ENCODE measurements at places on chromosomes 16 and 17.

- no peak for DNase-seq
Observed at GRCh38 chr16:50961952-50962351, 189.1 kb downstream of the SALL1 start.

DNA sequence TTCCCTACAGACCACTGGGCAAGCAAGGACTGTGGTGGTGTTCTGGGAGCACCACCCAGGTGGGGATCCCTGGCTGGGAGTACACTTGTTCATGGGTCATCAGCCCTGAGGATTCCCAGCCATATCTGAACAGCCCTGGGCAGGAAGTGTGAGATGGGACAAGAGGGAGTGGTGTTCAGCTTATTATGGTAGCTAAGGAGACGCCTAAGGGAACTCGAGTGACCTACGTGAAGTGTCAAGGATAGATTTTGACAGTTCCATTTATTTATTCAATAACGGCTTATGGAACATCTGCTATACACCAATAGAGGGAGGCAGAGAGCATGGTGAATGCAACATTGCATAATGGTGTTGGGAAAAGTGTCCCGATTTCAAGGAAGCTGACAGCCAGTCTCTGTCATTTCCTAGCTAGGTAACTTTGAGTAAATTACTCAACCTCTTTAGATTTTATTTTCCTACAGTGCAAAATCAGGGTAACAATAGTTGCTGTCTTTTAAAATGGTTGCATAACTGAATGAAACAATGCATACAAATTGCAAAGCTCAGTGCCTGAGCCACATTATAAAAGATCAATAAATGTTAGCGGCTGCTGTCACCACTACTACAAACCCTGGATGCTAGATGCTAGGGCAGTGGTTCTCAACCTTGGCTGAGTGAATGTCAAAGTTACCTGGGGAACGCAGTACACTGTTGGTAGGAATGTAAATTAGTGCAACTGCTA is 534.1 kb downstream of the GRIN2A start:
- DNase-seq, result peak; percentile 15

GRCh38 chr16:67302970-67303369 is 23.6 kb downstream of the KCTD19 start:
- no peak for DNase-seq

DNA sequence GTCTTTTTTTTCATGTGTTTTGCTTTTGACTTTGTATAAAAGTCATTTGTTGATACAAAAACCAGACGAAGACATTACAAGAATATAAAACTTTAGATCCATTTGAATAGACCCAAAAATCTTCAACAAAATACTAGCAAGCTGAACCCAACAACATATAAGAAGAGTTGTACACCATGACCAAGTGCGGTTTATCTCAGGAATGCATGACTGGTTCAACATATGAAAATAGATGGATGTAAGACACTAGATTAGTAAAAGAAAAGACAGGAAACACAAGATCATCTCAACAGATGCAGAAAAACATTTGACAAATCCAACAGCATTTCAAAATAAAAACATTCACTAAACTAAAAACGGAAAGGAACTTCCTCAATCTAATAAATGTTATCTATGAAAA is 69.0 kb downstream of the TBC1D16 start:
- DNase-seq, result no peak

GRCh38 chr17:36602030-36602748 is 806 bp downstream of the MRM1 start:
- DNase-seq, result no peak

GRCh38 chr16:86899757-86900156 is 321.4 kb downstream of the FOXL1 start:
- DNase-seq, result no peak

- peak; percentile 52 for DNase-seq
Observed at GRCh38 chr16:46947900-46948547, 25.4 kb downstream of the DNAJA2 start.

GRCh38 chr16:2404099-2404498 is 25.1 kb upstream of the CCNF start:
- no peak for DNase-seq

GRCh38 chr16:15055141-15056053 is 477 bp downstream of the NTAN1 start:
- DNase-seq, result no peak

DNA sequence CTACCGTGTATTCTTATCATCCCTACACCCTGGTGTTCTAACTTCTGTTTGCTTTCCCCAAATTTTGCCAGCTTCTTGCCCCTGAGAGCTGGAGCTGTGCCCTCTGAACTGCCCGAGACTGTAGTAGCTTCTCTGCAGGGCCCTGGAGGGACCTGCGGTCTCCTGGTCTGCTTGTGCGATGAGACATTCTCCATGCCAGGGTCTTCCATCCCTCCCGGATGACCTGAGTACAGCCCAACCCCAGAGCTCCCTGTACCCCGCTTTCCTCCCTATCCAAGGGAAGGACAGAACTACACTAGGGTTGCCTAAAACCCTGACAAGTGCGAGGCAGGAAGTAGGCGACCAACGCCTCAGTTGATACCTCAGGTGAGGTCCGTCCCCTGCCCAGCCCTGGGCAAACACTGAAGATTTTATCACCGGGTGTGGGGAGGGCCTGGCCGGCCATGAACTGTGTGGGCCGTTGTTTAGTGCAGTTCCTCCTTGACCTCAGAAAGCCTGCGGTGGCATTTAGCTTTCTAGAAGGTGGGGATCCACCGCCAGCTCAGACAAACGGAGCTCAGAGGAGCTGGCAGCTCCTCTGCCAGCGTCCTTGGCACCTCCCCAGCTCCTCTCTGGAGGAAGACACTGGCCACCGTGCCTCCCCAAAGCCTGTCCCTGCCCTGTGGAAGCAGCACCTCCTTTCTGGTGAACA is 13.7 kb downstream of the CANT1 start:
- DNase-seq, result no peak

DNA sequence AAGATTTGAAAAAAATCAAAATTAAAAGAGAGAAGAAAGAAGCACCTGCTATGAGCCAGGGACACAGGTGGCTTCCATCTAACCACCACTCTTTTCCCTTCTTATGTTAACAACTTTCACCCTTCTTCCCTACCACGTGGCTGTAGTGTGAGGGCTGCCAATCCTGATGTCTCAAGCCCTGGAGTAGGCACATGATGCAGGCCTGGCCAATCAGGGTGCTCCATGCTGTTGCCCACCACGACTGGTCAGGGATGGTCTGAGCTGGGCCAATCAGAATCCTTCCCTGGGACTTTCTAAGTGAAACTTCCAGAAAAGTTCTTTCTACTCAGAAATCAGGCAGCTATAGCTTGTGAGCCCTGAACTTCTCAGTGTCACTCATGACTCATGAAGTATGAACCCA is 140.7 kb downstream of the SDK2 start:
- DNase-seq, result no peak

- DNase-seq, result no peak
Observed at GRCh38 chr17:40516581-40517285, 15.3 kb upstream of the TNS4 start.

GRCh38 chr17:60514053-60514452 is 12.0 kb downstream of the APPBP2 start:
- DNase-seq, result no peak

GRCh38 chr16:50696126-50696525 is 2.7 kb downstream of the NOD2 start:
- DNase-seq, result no peak

- no peak for DNase-seq
Observed at GRCh38 chr17:73302189-73302588, 9.6 kb downstream of the CDC42EP4 start.

- DNase-seq, result no peak
Observed at GRCh38 chr17:37779554-37779953, 34.7 kb upstream of the HNF1B start.

DNA sequence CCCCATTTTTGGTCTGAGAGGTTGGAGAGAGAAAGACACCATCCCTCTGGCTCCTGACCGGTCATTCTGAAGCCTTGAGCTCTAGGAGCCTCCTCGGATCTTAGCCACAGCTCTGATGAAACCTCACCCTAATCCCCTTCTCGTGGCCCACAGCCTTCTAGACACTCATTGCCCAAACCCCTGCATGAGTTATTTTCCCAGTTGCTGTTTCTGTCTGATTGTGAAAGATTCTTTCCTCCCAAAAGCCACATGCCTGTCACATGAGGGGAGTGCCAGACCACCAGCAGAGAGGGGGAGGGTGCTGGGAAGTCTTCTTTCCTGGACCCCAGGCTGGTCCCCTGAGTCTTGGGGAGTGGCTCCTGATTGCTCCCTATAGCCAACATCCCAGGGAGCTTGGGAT is 17.6 kb upstream of the ABR start:
- no peak for DNase-seq

DNA sequence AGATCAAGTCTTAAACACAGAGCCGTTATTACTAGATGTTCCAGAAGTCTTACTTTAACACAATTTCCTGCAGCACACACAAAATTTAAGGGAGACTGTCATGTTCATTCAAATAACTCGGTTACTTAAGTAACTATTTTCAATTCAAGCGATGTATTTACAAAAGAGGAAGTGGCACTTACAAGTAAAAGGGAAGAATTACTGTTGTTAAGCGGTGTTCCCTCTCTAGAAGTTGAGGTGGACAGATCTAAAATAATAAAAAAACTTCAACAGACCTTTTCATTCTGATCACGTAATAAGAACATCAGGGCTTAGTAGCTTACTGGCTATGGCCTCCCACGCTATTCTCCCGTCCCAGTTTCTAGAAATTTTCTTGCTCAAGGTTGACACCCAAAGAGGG is 26.2 kb upstream of the TXNDC11 start:
- DNase-seq, result no peak

GRCh38 chr17:73921306-73921705 is 277.1 kb upstream of the SDK2 start:
- DNase-seq, result no peak

DNA sequence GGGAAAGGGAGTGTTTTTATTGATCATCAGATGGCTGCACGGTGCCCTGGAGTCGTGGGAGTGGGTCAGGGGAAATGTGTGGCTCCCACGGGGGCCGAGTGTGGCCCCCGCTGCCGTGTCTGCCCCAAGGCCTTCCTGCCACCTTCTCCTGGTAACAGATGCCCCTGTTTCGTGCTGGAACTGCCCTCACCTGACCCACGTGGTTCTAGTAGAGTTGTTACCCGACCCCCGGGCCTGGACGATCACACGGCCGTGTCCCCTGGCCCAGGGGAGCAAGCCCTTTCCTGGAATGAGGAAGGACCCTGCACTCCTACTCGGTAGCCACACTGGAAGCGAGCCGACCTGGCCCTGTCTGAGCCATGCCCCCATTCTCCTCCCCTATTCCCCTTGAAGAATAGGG is 37.6 kb downstream of the ACTG1 start:
- DNase-seq, result no peak

DNA sequence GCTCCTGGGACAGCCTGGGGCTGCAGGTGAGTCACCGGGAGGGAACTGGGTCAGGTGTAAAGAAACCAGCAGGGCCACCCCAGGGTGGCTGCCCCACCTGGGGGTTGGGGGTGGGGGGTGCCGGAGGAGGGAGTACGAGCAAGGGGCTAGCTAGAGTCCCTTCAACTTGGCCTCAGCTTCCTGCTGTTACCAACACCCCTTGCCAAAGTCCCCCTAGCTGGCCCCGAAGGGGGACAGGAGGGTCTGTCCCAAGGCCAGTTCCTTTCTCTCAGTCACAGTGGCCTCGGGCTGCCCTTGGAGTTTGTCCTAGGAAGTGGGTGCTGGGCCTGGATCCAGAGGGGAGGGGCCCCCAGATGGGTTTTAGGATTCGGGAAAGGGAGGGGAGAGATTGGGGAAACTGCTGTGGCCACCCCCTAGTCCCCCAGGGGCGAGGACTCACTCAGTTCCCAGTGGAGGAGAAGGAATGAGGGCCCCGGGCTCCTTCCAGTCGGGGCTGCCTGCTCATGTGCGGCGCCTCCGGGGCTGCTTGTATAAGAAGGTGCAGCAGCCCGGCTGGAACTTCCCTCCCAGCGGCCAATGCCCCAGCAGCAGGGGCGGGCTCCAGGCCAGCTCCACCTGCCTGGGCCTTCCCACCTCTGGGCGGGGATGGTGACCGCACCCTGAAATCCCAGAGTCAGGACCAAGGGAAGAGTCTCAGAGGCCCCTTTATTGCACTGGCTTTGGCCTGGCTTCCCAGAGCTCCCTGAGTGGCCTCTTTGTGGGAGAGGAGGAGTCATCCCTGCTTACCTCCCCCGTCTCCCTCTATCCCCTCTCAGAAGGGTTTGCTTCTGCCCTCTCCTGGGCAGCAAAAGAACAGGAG is 7.3 kb downstream of the ARHGAP27 start:
- no peak for DNase-seq
